Spinal cord (tissue), 10 donors: ENCODE measurements at places on chromosomes 7 and 10. TPM values are rescaled to one million over a fixed set of nuclear protein-coding genes. Genes with fewer than 3 reads are reported as not detected.

GRID2IP gene
- 0.30 TPM for total RNA-seq

GRCh38 chr10:112980937-112981336 lies 30.9 kb downstream of the TCF7L2 start:
- H3K27me3 ChIP-seq, result no peaks in the 10 kb centered on the region
- no peak overlapping the region for H3K27ac ChIP-seq
- no peaks in the 10 kb centered on the region for H3K36me3 ChIP-seq
- peaks cover 8% of the 10 kb centered on the region for H3K4me1 ChIP-seq

C10orf67 gene
- 0.69 TPM for total RNA-seq

DNA sequence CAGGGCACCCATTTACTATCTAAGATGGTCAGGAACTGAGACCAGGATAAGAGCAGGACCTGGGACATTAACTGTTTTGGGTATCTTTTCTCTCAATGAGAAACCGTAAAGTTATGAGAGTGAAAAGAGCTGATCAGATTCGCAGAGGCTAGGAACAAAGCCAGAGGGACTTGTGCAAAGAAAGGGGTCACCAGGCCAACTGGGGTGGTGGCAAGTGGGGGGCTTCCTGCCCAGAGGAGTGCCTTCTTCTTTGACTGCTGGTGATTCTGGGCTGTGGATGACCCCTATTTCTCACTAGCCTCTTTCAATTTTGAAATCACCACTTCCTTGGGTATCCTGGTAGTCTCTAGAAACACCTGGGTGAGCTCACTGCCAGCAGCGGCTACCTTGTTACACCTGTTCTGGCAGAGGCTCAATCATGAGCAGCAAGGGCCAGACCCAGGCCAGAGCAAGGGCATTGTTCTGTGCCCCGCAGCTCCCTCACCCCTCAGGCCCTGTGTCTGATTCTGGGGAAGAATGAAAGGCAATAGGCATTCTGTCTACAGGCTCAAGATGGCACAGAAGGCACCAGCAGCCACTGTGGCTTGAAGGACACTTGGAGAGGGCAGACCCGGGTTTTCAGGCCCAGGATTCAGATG lies 999 bp downstream of the SFTPD start:
- H3K36me3 ChIP-seq, result no peaks in the 10 kb centered on the region
- H3K4me3 ChIP-seq, result no peak overlapping the region
- H3K4me1 ChIP-seq, result no peaks in the 10 kb centered on the region

TFEC gene
- 6.6 TPM for total RNA-seq

GRCh38 chr10:118812393-118812740 lies 57.6 kb upstream of the CACUL1 start:
- H3K4me1 ChIP-seq, result peaks cover 25% of the 10 kb centered on the region
- peak; percentile 53 for DNase-seq
- no peak overlapping the region for H3K4me3 ChIP-seq
- no peaks in the 10 kb centered on the region for H3K27me3 ChIP-seq
- H3K27ac ChIP-seq, result no peak overlapping the region
- no peaks in the 10 kb centered on the region for H3K36me3 ChIP-seq

DNA sequence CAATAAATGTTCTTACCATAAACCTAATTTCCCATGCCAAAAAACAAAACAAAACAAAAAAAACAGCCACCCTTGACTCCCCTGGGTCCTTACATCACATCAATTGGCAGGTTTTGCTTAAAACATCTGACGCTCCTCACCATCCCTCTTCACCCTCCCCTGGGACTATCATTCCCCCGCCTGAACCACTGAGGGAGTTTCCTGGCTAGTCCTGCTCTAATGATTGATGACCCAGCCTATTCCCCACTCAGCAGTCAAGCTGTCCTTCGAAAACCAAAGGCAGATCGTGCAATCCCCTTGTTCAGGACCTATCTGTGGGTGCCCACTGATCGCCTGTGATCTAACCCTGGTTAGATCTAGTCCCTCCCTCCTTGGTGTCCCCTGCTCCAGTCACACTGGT lies 11.2 kb upstream of the FRMPD2 start:
- peaks cover 19% of the 10 kb centered on the region for H3K4me1 ChIP-seq
- no peaks in the 10 kb centered on the region for H3K27me3 ChIP-seq
- no peak for DNase-seq

GRCh38 chr10:105063796-105064195 lies 422.7 kb downstream of the SORCS3 start:
- no peaks in the 10 kb centered on the region for H3K4me1 ChIP-seq
- no peaks in the 10 kb centered on the region for H3K27me3 ChIP-seq
- H3K36me3 ChIP-seq, result no peaks in the 10 kb centered on the region

CHST3 gene
- total RNA-seq, result 32.4 TPM

- H3K27me3 ChIP-seq, result no peaks in the 10 kb centered on the region
- no peak overlapping the region for H3K27ac ChIP-seq
- H3K4me3 ChIP-seq, result peak overlapping the region; percentile 82
- H3K4me1 ChIP-seq, result peaks cover 17% of the 10 kb centered on the region
- DNase-seq, result no peak
Measured at GRCh38 chr7:74173074-74173473, 1.1 kb upstream of the EIF4H start.

IFIT5 gene
- 44.8 TPM for total RNA-seq

DNA sequence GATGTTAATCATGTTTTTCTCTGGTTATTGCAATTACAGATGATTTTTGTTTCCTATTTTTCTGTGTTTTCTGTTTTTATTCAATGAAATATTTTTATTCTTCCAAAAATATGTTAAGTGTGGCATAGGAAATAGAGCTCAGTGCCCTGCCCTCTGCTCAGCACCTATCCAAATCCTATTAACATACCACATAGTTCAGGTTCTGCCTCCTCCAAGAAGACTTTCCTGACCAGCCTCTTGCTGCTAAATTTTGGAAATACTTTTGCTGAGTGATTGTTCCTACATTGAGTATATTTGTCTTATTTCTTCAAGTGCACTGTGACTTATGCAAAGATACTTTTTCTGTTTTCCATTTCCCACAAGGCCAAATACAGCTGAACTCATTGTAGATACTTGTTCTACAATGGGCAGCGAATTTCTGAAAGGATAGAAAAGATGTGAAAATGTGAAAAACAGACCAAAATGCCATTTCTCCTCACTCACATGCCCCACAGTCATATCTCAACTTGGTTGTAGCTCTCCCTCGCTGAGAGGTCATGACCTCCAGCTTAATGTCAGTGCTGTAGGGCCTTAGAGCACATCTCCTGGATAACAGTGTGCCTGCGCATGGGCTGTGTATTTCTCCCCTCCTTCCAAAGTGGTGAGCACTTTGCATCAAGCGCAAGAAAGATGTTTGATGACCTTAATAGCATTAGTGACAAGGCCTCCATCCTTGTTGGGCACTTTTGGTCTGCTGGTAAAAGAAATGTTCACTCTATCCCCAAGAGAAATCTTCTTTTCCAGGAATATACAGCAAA lies 677.3 kb downstream of the LRMDA start:
- H3K27me3 ChIP-seq, result peaks cover 6% of the 10 kb centered on the region
- no peak overlapping the region for H3K4me3 ChIP-seq
- DNase-seq, result no peak
- no peak overlapping the region for H3K27ac ChIP-seq
- H3K36me3 ChIP-seq, result no peaks in the 10 kb centered on the region

SPAM1 gene
- total RNA-seq, result not detected

TMEM139 gene
- 2.2 TPM for total RNA-seq

DNA sequence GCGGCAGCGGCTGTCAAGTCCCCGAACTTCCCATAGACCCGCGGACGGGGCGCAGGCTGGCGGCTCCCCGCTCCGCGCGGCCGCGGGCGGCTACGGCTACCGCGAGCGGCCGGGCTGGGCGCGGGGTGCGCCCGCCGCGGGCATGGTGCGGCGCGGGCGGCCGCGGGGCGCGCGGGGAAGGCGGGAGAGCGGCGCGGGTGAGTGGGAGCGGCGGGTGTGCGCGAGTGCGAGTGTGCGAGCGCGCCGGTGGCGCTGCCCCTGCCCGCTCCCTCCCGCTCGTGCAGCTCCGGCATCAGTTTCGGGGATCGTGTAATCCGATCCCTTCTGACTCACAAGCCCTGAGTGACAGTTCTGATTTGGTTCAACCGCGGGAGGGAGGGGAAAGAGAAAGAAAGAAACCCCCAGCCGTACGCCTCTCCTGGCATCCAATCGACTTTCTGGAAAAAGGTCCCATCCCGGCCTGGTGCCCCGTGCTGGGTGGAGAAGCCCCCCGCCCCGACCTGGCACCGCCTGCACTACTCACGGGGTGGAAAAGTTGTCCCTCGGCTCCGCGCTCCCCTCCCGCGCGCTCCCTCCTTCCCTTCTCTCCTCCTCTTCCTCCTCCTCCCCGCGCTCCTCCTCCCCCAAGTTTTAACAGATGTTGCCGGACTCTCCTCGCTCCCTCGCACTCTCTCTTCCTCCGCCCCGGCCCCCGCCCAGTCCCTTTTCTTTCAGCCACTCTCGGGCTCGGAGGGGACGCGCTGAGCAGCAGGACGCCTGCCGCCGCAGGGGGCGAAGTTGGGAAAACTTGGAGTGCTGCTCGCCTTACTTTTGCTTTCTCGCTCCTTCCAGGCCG lies at the start of gene GLI3:
GLI3 (minus strand) TSS at position 234 of the 835 bp plus-strand sequence. CDS start 13,956 bp downstream, outside the sequence.
- H3K4me1 ChIP-seq, result peaks cover 22% of the 10 kb centered on the region
- peak; percentile 85 for DNase-seq
- peak within 1 kb of the TSS; percentile 98 for H3K27ac ChIP-seq
- H3K4me3 ChIP-seq, result peak within 1 kb of the TSS; percentile 81

NODAL gene
- total RNA-seq, result 2.2 TPM

DNA sequence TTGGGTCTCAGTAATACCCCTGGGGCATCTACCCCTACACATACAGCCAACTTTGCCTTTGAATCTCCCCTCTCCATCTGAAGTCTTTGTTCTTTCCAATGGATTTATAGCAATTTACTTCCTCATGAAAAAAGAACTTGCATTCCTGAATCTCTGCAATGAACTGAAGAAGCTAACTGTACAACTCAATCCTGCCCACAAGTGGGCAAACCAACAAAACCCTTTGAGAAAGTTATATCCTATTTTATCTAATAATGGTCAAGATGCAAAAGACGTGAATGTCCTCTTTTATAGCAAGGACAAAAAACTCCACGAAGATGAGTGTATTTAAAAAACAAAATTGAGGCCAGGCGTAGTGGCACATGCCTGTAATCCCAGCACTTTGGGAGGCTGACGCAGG lies 991.3 kb downstream of the LRMDA start:
- no peaks in the 10 kb centered on the region for H3K36me3 ChIP-seq
- no peak for DNase-seq
- H3K27ac ChIP-seq, result no peak overlapping the region
- no peaks in the 10 kb centered on the region for H3K4me1 ChIP-seq

- H3K4me1 ChIP-seq, result peaks cover 11% of the 10 kb centered on the region
- no peaks in the 10 kb centered on the region for H3K27me3 ChIP-seq
- H3K36me3 ChIP-seq, result peaks cover 43% of the 10 kb centered on the region
- H3K4me3 ChIP-seq, result peak overlapping the region; percentile 98
- peak overlapping the region; percentile 94 for H3K27ac ChIP-seq
Measured at GRCh38 chr10:102152545-102152890, 329 bp downstream of the NOLC1 start.

GRCh38 chr10:28470873-28471651 lies 61.9 kb upstream of the WAC start:
- H3K27ac ChIP-seq, result no peak overlapping the region
- H3K36me3 ChIP-seq, result no peaks in the 10 kb centered on the region
- no peak overlapping the region for H3K4me3 ChIP-seq
- no peaks in the 10 kb centered on the region for H3K27me3 ChIP-seq
- H3K4me1 ChIP-seq, result no peaks in the 10 kb centered on the region
- DNase-seq, result no peak

GRCh38 chr7:156768698-156769472 lies 124.1 kb downstream of the LMBR1 start:
- H3K4me3 ChIP-seq, result no peak overlapping the region
- H3K27ac ChIP-seq, result no peak overlapping the region

- no peaks in the 10 kb centered on the region for H3K27me3 ChIP-seq
- no peak overlapping the region for H3K27ac ChIP-seq
- peaks cover 3% of the 10 kb centered on the region for H3K36me3 ChIP-seq
- no peak overlapping the region for H3K4me3 ChIP-seq
- no peak for DNase-seq
- H3K4me1 ChIP-seq, result peaks cover 21% of the 10 kb centered on the region
Measured at GRCh38 chr7:150791304-150791703, 8.9 kb downstream of the TMEM176B start.

DNA sequence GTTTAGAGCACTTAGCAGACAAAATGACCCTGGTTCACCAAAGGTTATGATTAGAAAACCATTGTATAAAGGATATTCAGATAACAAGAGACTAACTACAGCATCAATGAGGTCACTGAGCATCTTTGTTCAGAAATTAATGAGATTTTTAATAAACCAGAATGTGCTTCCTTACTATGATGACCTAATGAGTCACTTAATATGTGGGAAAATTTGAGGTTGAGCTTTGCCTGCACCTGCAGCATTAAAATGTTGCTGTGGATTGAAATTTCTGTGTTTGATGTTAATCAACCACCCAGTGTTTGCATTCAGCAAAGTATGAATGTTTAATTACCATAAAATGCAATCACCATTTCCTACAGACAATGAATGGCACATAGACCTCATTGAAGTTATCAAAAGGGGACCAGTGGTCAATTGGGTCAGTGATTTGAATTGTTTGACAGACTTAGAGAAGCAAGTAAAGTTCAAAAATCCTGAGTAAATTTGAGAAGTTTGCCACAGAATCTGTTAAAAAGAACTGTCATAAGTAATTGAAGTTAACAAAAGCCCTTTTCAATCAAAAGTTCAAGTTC lies 45.8 kb downstream of the EXOC6 start:
- H3K36me3 ChIP-seq, result no peaks in the 10 kb centered on the region
- no peak overlapping the region for H3K27ac ChIP-seq
- H3K4me1 ChIP-seq, result no peaks in the 10 kb centered on the region
- no peak overlapping the region for H3K4me3 ChIP-seq
- no peaks in the 10 kb centered on the region for H3K27me3 ChIP-seq

CALCR gene
- 2.4 TPM for total RNA-seq

- H3K27ac ChIP-seq, result no peak overlapping the region
- no peaks in the 10 kb centered on the region for H3K4me1 ChIP-seq
- H3K4me3 ChIP-seq, result no peak overlapping the region
- DNase-seq, result no peak
Measured at GRCh38 chr10:2980116-2980515, 87.2 kb upstream of the PFKP start.

- no peaks in the 10 kb centered on the region for H3K27me3 ChIP-seq
- H3K27ac ChIP-seq, result peak overlapping the region; percentile 33
- H3K4me1 ChIP-seq, result peaks cover 20% of the 10 kb centered on the region
Measured at GRCh38 chr7:148395990-148396716, 194.4 kb upstream of the C7orf33 start.

GRCh38 chr10:118725886-118726500 lies 28.8 kb downstream of the CACUL1 start:
- H3K27me3 ChIP-seq, result no peaks in the 10 kb centered on the region
- DNase-seq, result peak; percentile 4
- H3K36me3 ChIP-seq, result peaks cover 2% of the 10 kb centered on the region
- H3K4me1 ChIP-seq, result no peaks in the 10 kb centered on the region
- H3K4me3 ChIP-seq, result no peak overlapping the region
- H3K27ac ChIP-seq, result no peak overlapping the region

- no peak overlapping the region for H3K4me3 ChIP-seq
- peaks cover 20% of the 10 kb centered on the region for H3K4me1 ChIP-seq
- H3K36me3 ChIP-seq, result no peaks in the 10 kb centered on the region
- no peaks in the 10 kb centered on the region for H3K27me3 ChIP-seq
- peak overlapping the region; percentile 90 for H3K27ac ChIP-seq
- peak; percentile 31 for DNase-seq
Measured at GRCh38 chr10:91022390-91022789, 101.5 kb upstream of the ANKRD1 start.

SHH gene
- 3.5 TPM for total RNA-seq

- no peaks in the 10 kb centered on the region for H3K27me3 ChIP-seq
- DNase-seq, result no peak
- no peak overlapping the region for H3K27ac ChIP-seq
- H3K4me1 ChIP-seq, result no peaks in the 10 kb centered on the region
Measured at GRCh38 chr7:123941391-123942180, 16.5 kb downstream of the SPAM1 start.

- peak overlapping the region; percentile 66 for H3K4me3 ChIP-seq
- no peaks in the 10 kb centered on the region for H3K27me3 ChIP-seq
- no peak overlapping the region for H3K27ac ChIP-seq
- H3K4me1 ChIP-seq, result peaks cover 3% of the 10 kb centered on the region
- DNase-seq, result peak; percentile 17
Measured at GRCh38 chr7:97118306-97118917, 914 bp downstream of the SDHAF3 start.

GRM3 gene
- total RNA-seq, result 22.1 TPM
